ENCODE measurements at places on chromosomes 13 and 19. TPM values are rescaled to one million over a fixed set of nuclear protein-coding genes. Genes with fewer than 3 reads are reported as not detected.

The LMO7 gene
- total RNA-seq: 5.9 TPM

The KLF1 gene
- total RNA-seq: 0.68 TPM

The PNMA8B gene
- 0.05 TPM for total RNA-seq

The ZNF793 gene
- total RNA-seq: 2.2 TPM

The MED16 gene
- 73.6 TPM for total RNA-seq

All from activated T-cell treated with anti-CD3 and anti-CD28 coated beads, Interleukin-2, amount 50 U/mL, for 4 hours (primary cell).